ENCODE measurements at places on chromosomes 7 and 10.

DNA sequence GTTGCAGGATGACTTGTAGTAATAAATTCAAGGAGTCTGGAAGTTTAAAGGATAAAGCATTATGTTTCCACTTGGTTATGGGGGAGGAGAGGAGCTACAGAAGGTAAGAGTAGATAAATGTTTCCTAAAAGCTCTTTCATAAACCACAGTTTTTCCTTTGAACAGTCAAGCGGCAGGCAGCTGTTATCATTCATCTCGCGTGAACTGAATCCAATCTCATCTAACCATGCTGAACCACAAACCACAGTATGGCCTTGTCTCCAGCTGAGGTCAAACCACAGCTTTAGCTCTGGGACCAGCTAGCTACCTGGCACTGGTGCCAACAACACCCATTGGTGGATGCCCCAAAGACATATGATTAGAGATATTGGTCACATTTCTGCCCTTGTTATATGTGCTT is 63.3 kb downstream of the NOC3L start:
- no peak for DNase-seq

DNA sequence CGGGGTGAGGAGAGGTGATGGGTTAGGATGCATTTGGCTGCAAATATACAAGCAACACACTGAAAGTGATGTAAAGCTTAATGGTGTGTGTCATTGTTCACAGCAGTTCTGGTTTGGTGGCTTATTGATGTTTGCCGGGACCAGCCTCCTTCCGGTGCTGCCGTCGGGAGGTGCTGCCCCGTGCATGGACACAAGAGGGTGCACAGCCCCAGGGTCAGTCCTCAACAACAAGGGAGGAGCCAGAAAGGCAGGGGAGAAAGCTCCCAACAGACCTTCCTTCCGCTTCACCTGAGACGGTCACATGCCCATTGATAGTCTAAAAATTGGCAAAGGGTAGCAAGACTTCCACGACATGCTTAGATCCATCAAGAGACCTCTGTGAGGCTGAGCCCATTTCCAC is 9.5 kb downstream of the RNF32 start:
- no peak for DNase-seq

DNA sequence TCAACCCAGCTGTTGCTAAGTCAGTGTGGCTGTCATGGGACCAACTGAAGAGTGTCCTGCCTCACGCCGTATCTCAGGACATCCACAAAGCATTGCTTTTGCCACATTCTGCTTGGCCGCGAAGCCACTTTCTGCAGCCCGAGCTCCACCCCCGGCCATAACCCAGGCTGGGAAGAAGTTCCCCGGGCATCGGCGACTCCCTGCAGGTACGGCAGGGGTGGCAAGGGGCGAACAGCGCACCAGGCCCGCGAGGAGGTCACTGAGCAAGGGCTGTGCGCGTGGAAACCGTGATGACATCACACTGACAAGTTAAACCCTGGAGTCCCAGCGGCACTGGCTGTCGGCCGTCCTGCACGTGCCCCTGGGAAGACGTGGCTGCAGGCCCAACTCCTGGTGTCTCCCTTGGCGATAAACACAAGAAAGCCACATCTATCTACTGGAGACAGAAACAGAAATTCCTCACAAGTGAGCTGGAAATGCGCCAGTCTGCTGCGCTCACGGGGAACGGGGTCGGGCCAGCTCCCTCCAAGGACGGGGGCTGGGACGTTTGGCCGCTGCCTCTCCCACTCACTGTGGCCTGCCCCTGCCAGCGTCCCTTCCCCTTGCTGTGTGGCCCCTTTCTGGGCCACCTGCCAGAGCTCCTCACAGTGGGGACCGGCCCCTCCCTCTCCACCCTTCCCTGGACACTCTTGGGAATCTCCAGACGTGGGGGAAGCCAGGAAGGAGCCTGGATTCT is 326.3 kb downstream of the DNAJB6 start:
- DNase-seq, result no peak

GRCh38 chr10:80458638-80459037 is 4.5 kb downstream of the TSPAN14 start:
- DNase-seq, result no peak

GRCh38 chr10:51685768-51686167 is 13.6 kb downstream of the CSTF2T start:
- DNase-seq, result no peak

DNA sequence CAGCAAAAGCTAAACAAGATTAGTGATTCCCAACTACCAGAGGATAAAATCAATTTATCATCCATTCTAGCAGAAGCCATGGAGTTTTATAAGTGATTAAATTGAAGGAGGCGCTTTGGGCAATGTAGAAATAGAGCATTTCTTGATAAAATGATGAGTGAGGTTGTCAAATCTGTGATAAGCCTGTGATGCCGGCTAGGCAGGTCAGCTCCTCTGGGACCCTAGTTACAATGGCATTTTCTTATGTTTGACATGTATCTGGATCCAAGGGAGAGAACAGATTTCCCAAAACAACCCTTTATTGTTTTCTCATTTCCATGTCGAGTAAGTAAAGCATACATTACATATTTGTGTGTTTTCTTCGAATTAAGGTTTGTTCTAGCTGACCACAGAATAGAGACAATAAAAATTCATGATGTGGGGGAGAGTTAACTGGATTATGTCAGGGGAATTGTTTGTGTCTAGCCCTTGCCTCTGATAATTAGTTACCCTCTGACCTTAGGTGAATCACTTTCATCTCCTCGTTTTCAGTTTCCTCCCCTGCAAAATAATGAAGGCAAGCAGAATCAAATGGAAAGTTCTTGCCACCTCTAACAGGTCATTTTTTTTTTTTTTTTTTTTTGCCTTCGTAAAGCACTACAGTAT is 378.5 kb downstream of the CNTNAP2 start:
- no peak for DNase-seq

DNA sequence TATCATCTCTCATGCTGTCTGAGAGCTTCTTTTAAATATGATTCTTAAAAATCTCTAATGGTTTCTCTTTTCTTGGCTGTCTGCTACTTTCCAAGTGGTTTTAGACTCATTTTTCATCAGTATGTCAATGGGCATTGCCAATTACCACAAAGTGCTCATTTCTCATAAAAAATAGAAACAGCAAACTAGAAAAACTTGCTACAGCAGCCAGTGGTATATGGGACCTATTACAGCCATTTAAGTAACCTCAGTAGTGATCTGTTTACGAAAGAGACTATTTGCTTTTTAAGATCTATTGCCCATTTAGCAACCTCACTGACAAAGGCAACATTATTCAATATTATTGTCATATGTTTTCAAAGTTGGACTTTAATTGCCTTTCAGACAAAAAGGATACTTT is 207.1 kb upstream of the RHOBTB1 start:
- DNase-seq, result no peak

DNA sequence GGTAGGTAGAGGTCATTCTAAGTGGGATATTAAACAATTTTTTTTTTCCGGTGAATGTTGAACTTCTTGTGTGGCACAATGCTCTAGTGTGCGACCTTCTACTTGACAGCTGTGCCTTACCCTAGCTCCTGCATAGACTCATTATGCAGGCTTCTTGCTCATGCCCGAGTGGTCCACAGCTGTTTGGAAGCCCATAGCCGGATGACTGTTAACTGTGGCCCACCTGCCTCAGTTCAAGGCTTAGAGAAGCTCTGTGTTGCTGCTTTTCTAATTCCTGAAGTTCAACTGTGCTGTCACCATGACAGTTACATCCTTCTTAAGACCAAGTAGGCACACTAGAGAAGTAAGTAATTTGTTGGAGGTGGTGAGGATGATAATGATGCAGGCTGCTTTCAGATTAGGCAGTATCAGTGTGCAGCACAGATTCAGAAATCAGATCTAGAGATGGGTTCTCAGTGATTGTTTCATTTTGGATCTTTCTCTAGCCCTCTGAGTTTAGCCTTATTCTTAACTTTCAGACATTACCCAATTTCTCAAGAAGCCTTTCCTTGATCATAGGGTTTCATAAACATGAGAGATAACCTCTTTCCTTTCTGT is 278.4 kb downstream of the PHF14 start:
- no peak for DNase-seq

DNA sequence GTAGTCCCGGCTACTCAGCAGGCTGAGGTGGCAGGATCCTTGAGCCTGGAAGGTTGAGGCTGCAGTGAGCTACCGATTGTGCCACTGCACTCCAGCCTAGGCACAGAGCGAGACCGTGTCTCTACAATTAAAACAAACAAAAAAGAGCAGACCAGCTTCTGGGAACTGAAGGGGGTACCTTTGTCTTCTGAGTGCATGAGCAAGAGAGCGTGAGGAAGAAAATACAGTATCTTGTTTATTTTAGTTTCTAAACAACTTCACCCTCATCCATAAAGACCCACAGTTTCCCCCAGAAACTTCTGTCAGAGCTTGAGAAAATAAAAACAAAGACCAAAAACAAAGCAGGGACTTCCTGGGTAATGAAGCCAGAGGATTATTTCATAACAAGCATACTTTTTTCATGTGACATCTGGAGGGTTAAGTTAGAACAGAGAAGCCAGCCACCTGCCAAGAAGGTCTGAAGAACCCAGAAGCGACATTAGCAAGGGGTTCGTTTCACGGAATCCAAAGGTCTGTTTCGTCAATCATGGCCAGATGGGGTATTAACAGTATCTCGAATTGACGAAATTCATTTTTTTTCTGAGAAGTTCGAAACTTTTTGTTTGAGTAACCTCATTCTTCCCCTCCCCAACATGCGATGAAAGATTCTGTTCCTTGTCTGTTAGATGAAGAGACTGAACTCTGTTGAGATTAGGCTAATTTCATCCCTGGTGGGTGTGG is 10.2 kb upstream of the IL2RA start:
- no peak for DNase-seq

DNA sequence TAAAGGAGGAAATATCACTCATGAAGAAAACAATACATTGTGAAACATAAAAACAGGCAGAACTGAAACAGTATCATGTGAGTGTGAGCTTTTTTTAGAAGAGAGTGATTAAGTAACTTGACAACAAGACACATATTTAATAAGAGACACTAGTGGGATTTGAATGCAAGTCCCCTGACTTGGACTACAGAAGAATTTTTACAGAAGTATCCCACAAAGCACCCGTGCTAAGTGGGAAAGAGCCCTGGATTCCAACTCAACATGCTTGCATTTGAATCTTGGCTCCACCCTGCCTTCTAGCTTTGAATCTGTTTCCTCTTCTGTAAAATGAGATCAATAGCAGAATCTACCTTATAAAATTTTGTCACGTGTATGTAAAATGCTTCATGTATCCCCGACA is 166.2 kb downstream of the ZNF365 start:
- no peak for DNase-seq

DNA sequence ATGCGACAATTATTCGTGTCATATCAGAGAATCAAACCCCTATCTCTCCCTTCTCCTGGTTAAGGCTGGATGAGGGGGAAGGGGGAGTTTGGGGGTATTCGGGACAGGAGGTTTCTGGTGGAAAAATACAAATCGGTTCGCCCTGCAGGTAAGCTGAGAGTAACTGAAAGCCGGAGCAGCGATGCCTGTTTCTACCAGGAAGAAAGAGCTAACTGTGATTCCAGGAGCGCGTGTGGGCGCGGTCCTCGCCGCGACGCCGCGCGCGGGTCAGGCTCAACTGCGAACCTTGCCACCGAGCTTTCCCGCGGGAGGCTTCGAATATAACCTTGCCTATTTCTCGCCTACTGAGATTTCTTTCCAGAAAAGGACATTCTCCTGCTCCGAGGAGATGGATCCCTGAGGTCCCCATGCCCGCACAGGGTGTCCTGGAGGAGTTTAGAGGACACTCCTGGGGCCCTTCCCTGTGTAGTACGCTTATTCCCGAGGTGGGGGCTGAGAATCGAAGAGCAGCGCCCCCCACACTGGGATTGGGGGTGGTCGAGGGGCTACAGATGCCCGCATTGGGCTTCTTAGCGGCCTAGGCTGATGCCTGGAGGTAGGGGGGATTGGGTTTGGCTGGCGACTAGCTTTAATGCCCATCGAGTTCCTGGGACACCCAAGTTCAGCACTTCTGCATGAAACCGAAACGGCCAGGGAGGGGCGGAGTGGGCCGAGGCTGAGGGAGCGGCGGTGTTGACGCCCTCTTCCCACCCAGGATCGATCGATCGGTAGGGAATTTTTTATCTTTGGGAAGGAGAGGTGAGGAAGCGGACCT is 13.0 kb upstream of the DLX6 start:
- DNase-seq, result no peak

- DNase-seq, result no peak
Observed at GRCh38 chr10:90143937-90144336, 442.5 kb downstream of the KIF20B start.
